ENCODE measurements at places on chromosomes 6 and 20.

- DNase-seq: no peak
Observed at GRCh38 chr6:5366941-5367340, 105.6 kb downstream of the FARS2 start.

DNA sequence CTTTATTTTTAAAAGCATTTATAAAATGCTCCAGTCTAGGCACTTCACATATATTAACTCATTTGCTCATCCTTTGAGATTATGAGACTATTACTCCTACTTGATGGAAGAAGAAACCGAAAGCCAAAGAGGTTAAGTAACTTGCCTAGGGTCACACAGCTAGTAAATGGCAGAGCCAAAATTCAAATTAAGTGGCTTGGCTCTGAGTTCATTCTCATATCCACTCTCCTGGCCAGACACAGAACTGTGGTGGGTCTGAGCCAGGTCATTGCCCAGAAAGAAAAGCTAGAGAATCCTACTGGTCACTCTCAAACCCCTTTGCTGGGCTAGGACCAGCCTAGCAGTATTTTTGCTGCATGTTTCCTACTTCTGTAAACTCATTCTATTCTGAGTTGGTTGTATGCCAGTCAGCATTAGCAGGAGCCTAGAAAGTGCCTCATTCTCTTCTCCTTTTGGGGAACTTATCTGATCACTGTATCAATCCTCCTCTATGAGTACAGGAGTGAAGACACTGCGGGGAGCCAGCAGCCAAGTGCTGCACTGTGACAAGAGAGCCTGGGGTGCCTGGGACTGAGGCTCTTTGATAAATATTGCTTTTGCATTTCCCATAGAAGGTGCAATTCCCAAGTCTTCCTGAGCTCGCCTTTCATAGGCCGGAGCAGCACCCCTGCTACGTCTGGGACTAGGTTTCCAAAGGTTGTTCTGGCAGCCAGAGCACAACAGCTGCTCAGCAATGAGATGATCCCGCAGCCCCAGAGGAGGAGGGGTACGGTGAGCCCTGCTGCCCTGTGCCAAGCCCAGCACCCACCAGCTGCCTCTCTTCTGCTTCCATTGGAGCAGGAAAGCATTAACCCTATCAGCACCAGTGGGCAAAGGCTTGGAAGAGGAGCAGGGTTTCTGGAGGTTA lies 728.3 kb downstream of the MAFB start:
- DNase-seq: no peak

DNA sequence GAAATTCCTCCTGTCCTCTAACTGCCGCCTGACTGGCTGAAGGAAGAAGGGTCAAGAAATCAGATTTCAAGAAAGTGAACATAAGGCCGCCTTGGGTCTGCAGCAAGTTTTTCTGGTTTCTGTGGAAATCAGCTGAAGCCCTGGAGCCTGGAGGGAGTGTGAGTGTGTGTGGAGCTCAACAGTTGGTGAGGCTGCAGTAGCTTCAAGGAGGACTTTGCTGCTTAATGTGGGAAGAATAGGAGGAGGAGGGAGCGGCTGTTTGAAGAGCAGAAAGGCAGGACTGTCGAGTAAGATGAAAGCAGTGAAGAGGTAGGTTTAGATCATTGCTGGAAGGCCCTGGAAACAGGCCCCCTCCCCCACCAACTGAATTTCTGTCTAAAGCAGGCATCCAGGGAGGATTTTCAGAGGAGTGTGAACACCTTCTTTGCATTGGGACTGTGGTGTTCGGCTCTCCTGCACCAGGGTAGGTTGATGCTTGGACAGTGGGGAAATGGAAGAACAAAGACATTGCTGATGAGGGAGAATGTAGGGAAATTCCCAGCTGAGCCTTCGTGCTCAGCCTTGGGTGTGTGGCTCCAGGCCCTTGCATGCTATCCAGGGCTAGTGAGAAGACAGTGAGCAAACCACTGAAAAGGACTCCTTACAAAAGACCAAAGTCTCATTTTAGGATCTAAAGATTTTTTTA lies 79.5 kb upstream of the VSTM2L start:
- DNase-seq: no peak

DNA sequence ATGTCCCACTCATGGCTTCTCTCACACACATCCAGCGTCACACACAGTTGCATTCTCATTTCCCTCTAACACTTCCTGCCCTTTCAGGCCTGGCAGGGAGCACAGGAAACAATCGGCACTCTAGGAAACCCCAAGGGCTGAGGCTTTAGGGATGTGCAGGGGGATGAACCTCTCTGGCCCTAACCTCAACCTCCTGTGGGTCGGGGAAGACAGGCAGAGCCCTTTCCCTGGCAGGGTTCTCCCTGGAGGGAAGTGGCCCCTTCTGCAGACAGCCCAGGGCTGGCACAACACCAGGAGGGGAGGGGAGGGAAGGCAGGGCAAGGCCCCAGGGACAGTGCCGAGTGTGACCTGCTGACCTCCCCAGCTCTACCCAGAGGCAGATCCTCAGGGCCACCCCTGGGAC lies 2.7 kb downstream of the TEAD3 start:
- peak; percentile 96 for DNase-seq

GRCh38 chr20:34468951-34469350 lies 47.3 kb upstream of the DYNLRB1 start:
- DNase-seq: no peak

GRCh38 chr20:45036044-45036755 lies 64.7 kb downstream of the KCNS1 start:
- peak; percentile 64 for DNase-seq

- no peak for DNase-seq
Observed at GRCh38 chr6:109892451-109893435, 85.4 kb upstream of the GPR6 start.

DNA sequence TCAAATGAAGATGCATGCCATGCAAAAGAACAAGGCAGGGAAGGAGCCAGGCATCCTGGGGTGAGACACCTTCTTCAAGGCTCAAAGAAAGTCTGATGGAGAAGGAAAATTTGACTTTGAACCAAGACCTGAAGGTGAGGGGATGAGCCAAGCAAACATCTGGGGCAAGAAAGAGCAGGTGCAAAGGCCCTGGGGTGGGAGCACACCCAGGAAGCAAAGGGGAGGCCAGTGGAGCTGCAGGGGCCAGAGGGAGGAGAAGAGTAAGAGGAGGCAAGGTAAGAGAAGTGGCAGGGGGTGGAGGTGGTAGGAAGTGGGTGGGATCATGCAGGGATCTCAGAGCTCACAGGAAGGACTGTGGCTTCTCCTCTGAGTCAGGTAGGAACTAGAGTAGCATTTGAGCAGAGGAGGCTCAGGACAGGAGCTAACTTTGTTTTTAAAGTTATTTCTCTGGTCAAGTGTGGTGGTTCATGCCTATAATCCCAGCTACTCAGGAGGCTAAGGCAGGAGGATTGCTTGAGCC lies 49.6 kb downstream of the SLC13A3 start:
- DNase-seq: no peak

All from MV-4-11 (cell line).